ENCODE measurements at places on chromosomes 2 and 18.
A peak's percentile ranks its signal among the peaks of the same experiment; 100 is the strongest.

GRCh38 chr18:79523736-79524180, 128.0 kb downstream of the NFATC1 start:
- no peaks in the 10 kb centered on the region for H3K4me1 ChIP-seq
- no peak for DNase-seq
- H3K36me3 ChIP-seq = no peaks in the 10 kb centered on the region
- no peak overlapping the region for H3K4me3 ChIP-seq
- no peak overlapping the region for H3K27ac ChIP-seq
- H3K27me3 ChIP-seq = no peaks in the 10 kb centered on the region

GRCh38 chr2:241888641-241889040, 19.1 kb downstream of the RTP5 start:
- no peaks in the 10 kb centered on the region for H3K27me3 ChIP-seq
- H3K36me3 ChIP-seq = no peaks in the 10 kb centered on the region
- H3K4me1 ChIP-seq = no peaks in the 10 kb centered on the region
- no peak for DNase-seq
- no peak overlapping the region for H3K4me3 ChIP-seq
- H3K27ac ChIP-seq = no peak overlapping the region

- no peak overlapping the region for H3K27ac ChIP-seq
- DNase-seq = peak; percentile 72
- H3K36me3 ChIP-seq = no peaks in the 10 kb centered on the region
- peaks cover 6% of the 10 kb centered on the region for H3K4me1 ChIP-seq
- no peaks in the 10 kb centered on the region for H3K27me3 ChIP-seq
Observed at GRCh38 chr2:145108361-145108778, 588.5 kb upstream of the ZEB2 start.

DNA sequence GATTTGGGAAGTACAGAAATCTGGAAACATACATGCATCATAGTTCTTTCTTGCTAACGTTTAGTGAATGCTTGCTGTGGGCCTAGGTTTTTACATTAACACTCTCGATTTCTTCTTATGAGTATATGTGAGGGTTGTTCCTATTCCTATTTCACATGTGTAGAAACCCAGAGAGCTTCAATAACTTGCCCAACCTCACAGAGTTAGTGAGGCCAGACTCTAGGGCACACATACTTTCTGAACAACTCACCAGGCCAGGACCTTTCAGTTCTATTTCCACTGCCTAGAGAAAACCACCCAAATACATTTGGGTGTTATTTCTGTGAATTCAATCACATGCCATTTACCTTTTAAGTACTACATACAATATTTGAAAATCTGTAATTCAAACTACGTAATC, 8.2 kb upstream of the KCTD1 start:
- peaks cover 25% of the 10 kb centered on the region for H3K27me3 ChIP-seq
- no peak overlapping the region for H3K27ac ChIP-seq
- H3K4me3 ChIP-seq = no peak overlapping the region
- DNase-seq = no peak

- no peak overlapping the region for H3K27ac ChIP-seq
- H3K4me1 ChIP-seq = no peaks in the 10 kb centered on the region
- H3K27me3 ChIP-seq = no peaks in the 10 kb centered on the region
- H3K4me3 ChIP-seq = no peak overlapping the region
Observed at GRCh38 chr2:42286268-42286946, 74.6 kb downstream of the COX7A2L start.

- no peaks in the 10 kb centered on the region for H3K4me1 ChIP-seq
- no peak overlapping the region for H3K4me3 ChIP-seq
- peak; percentile 8 for DNase-seq
- no peaks in the 10 kb centered on the region for H3K36me3 ChIP-seq
- H3K27ac ChIP-seq = no peak overlapping the region
Observed at GRCh38 chr2:196759378-196759706, 40.1 kb downstream of the GTF3C3 start.

DNA sequence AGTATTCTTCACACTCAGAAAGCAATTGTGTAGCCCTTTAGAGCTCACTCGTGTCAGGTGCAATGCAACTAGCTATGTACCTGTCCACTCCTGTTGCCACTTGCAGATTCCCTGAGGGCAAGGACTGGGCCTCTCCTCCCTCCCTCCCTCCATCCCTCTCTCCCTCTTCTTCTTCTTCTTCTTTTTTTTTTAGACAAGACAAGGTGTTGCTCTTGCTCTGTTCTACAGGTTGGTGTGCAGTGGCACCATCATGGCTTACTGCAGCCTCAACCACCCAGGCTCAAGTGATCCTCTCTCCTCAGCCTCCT, 119.7 kb downstream of the ACKR3 start:
- no peaks in the 10 kb centered on the region for H3K4me1 ChIP-seq
- no peak overlapping the region for H3K4me3 ChIP-seq
- no peak overlapping the region for H3K27ac ChIP-seq
- no peak for DNase-seq
- no peaks in the 10 kb centered on the region for H3K36me3 ChIP-seq

DNA sequence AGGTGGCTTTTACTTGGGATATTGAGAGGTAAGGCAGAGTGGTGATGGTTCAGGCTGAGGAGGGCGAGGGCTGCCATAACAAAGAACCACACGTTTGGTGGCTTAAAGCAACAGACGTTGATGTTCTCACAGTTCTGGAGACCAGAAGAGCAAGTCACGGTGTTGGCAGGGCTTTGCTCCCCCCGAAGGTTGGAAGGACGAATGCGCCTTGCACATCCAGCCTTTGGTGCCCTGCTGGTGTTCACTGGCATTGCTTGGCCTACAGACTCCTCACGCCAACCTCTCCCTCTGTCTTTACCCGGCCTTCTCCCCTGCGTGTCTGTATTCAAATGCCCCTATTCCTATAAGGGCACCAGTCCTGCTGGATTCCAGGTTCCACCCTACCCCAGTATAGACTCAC, 125.4 kb downstream of the TPO start:
- peak; percentile 15 for DNase-seq
- no peak overlapping the region for H3K4me3 ChIP-seq
- no peaks in the 10 kb centered on the region for H3K4me1 ChIP-seq
- no peaks in the 10 kb centered on the region for H3K27me3 ChIP-seq
- H3K27ac ChIP-seq = no peak overlapping the region

GRCh38 chr18:79942786-79943607, 8.5 kb downstream of the SLC66A2 start:
- H3K4me3 ChIP-seq = no peak overlapping the region
- no peaks in the 10 kb centered on the region for H3K4me1 ChIP-seq
- no peak overlapping the region for H3K27ac ChIP-seq

- no peaks in the 10 kb centered on the region for H3K36me3 ChIP-seq
- no peak overlapping the region for H3K27ac ChIP-seq
Observed at GRCh38 chr2:176560296-176560695, 291.1 kb downstream of the MTX2 start.

GRCh38 chr18:6370886-6371635, 43.6 kb downstream of the L3MBTL4 start:
- no peak for DNase-seq
- H3K27ac ChIP-seq = no peak overlapping the region
- H3K27me3 ChIP-seq = no peaks in the 10 kb centered on the region
- no peaks in the 10 kb centered on the region for H3K4me1 ChIP-seq
- no peaks in the 10 kb centered on the region for H3K36me3 ChIP-seq

- DNase-seq = no peak
- peaks cover 7% of the 10 kb centered on the region for H3K4me1 ChIP-seq
- no peak overlapping the region for H3K27ac ChIP-seq
- H3K27me3 ChIP-seq = no peaks in the 10 kb centered on the region
- H3K36me3 ChIP-seq = no peaks in the 10 kb centered on the region
- H3K4me3 ChIP-seq = no peak overlapping the region
Observed at GRCh38 chr2:112877423-112877822, 33.5 kb upstream of the IL37 start.

GRCh38 chr18:75141166-75141565, 67.8 kb downstream of the PTGR3 start:
- no peaks in the 10 kb centered on the region for H3K27me3 ChIP-seq
- H3K27ac ChIP-seq = no peak overlapping the region
- no peaks in the 10 kb centered on the region for H3K4me1 ChIP-seq
- H3K4me3 ChIP-seq = no peak overlapping the region
- no peaks in the 10 kb centered on the region for H3K36me3 ChIP-seq
- no peak for DNase-seq

DNA sequence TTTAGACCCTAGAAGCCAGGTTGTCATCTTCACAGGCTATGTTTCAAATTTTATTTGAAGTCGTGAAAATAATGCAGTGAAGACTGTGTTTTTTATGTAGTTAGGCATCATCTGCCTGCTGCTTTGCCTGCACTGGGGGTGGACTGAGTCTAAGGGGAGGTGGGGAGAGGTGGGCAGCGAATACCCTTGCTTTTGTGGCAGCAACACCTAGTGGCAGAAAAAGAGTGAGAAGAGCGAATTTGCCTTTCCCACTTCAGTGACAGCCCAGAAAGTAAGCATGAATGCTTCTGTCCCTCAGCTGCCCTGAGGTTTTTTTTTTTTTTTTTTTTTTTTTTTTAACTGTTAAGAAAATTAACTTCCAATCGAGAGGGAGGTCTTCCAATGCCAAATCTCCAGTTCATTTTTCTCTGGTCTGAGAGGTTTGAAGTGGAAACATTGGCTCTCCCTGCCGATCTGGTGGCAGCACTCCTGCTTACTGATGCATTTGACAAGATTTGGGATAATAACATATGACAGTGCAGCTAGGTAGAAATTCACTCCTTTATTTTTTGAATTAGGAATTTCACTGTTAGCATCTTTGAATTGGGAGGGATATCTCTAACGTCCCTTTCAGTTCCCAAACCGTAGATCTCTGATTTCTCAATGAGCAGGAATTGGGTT, 60.3 kb upstream of the LYPD6B start:
- no peaks in the 10 kb centered on the region for H3K27me3 ChIP-seq
- H3K36me3 ChIP-seq = no peaks in the 10 kb centered on the region
- no peak overlapping the region for H3K27ac ChIP-seq
- no peak overlapping the region for H3K4me3 ChIP-seq

DNA sequence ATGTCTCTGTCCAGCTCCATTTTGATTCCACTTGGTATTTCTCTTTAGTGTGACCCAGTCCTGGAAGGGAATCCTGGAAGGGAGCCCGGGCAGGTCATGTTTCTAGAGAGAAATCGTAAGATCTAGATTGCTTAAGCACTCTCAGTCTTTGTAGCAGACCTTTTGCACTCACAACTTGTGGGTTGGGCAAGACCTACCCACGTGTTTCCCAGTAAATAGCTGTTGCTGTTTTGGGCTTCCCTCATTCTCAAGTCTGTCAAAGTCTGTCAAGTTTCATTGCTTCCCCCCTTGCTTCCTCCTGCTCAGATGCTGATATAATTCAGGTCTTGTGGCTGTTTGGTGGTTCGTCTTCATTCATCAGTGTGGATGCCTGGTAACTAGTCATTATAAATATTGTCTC, 17.4 kb upstream of the NEMP2 start:
- H3K27ac ChIP-seq = no peak overlapping the region
- DNase-seq = peak; percentile 45
- H3K4me3 ChIP-seq = no peak overlapping the region
- H3K27me3 ChIP-seq = no peaks in the 10 kb centered on the region

- H3K36me3 ChIP-seq = no peaks in the 10 kb centered on the region
- no peaks in the 10 kb centered on the region for H3K4me1 ChIP-seq
- H3K27ac ChIP-seq = no peak overlapping the region
- no peak overlapping the region for H3K4me3 ChIP-seq
Observed at GRCh38 chr2:138455691-138456090, 45.9 kb upstream of the SPOPL start.

GRCh38 chr2:239409976-239410375, 9.2 kb upstream of the HDAC4 start:
- no peaks in the 10 kb centered on the region for H3K4me1 ChIP-seq
- H3K36me3 ChIP-seq = no peaks in the 10 kb centered on the region
- no peak overlapping the region for H3K27ac ChIP-seq
- no peak for DNase-seq
- no peak overlapping the region for H3K4me3 ChIP-seq

- H3K4me3 ChIP-seq = no peak overlapping the region
- H3K4me1 ChIP-seq = no peaks in the 10 kb centered on the region
- H3K27ac ChIP-seq = no peak overlapping the region
Observed at GRCh38 chr2:95333888-95334338, 36.8 kb downstream of the KCNIP3 start.

DNA sequence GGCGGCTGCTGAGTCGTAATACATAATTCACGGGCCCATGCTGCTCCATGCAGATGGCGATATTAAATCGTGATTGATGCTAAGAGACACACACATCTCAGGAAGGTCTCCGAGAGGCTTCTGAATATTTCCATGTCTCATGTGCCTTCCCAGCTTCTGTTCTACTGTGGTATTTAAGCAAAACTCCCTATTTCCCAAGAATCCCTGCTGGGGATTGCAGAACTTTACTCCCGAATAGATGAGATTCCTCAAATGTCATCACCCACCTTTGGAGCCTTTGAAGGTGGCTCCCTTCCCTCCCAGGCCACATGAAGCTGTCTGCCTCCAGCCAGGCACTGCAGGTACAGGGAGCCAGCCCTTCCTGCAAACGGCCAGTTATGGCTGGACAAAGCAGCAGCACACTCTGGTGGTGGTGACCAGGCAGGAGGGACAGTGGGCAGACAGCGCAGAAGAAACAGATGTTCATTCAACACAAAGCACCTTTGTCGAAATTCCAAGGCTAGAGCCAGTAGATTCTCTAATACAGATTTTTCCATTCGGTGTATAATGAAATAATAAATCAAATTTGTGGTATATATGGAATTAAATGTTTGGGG, 14.1 kb downstream of the NRP2 start:
- H3K36me3 ChIP-seq = no peaks in the 10 kb centered on the region
- H3K27me3 ChIP-seq = no peaks in the 10 kb centered on the region
- H3K4me3 ChIP-seq = no peak overlapping the region
- DNase-seq = no peak

DNA sequence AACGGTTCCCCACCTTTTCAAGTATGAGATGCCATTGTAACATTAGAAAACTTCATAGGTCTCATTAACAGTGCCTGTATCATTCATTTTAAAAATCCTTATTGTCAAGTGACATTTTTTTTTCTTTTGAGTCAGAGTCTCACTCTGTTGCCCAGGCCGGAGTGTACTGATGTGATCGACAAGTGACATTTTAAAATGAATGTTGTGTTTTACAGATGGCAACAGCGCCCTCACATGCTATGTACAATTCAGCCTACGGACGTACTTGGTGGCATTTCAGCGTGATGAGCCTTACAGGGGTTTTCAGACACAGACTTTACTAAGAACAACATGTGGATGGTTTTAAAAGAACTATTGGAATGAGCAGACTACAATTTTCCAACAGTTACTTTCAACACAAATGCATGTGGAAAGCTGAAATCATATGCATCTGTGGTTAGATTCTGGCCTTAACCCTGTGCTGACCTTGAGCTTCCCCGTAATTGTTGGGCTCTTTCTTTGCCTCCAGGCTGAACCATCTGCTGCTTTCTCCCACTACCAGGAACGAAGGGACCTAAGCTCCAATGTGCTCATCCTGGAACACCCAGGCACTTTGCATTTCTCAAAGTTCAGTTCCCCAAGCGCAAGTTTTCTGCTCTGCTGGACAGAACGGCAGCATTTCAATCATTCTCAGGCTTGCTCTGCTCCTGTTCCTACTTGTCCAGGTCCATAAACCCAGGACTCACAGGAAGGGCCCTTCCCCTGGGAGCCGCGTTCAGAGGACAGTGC, 119.9 kb upstream of the NDUFV2 start:
- H3K4me1 ChIP-seq = peaks cover 4% of the 10 kb centered on the region
- no peaks in the 10 kb centered on the region for H3K36me3 ChIP-seq
- no peak overlapping the region for H3K4me3 ChIP-seq
- peak; percentile 73 for DNase-seq

All from fibroblast of lung (primary cell).